ENCODE measurements at places on chromosomes 16 and 17.

DNA sequence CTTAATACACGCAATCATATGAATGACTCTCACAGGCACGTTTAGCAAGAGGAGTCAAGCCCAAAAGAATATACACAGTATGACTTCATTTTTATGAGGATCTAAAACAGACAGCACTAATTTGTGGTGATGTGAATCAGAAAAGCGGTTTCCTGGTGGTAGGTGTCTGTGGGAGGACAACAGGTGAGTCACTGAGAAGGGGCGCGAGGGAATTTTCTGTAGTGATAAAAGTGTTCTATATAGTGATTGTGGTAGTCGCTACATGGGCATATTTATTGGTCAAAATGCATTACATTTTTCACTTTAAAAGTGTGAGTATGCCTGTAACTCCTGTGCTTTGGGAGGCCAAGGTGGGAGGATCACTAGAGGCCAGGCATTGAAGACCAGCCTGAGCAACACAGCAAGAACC, 7.6 kb upstream of the TNRC6A start:
- DNase-seq, result no peak

DNA sequence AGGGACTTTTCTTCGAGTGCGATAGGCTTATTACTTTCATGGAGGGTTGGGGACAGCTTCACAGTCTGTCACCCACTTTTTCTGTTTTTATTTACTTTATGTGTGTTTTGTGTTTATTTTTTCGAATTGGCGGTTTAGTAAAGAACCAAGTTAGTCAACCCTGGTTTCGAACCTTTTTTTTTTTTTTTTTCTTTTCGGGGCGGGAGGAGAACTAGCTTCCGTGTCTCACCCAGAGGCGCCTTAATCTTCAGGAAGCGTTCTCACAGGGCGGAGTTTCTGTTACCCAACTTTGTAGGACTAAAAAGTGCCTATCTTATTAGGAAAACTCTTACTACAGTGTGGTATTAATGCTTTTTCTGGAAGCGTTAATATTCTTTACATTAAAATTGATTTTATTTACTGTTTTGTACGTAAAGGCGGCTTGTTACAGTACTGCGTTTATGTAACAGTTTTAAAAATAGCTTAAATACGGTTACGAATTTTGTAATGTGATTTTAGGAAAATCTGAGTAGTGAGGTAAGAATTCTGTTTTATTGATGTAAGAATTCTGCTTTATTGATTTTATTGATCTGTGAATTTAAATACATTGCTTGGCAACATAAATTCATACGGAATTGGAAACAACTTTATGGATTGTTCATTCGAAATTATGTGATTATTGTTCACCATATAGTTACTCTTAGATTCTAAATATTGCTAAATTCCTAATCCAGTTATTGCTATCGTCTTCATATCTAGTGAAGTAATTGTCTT, 885 bp downstream of the ZNF207 start:
- no peak for DNase-seq

DNA sequence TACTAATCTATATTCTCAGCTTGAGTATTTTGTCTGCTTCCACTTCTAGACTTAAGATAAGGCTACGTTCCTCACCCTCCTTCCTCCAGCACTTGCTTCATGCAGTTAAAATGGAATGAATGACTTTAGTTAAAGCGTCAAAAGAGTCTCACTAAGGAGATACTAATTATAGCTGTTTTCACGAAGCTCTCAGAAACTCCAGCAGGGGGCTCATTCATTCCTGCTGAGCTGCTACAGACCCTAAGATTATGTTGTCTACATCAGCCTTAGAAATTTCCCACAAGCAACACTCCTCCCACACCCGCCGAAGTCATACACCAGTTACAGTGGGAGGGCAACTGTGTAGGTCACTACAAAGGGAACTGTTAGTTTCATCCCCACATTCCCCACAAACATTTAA, 57.0 kb upstream of the KIFC3 start:
- DNase-seq, result peak; percentile 32

- DNase-seq, result peak; percentile 79
Measured at GRCh38 chr16:19898924-19899604, 14.4 kb upstream of the GPRC5B start.

DNA sequence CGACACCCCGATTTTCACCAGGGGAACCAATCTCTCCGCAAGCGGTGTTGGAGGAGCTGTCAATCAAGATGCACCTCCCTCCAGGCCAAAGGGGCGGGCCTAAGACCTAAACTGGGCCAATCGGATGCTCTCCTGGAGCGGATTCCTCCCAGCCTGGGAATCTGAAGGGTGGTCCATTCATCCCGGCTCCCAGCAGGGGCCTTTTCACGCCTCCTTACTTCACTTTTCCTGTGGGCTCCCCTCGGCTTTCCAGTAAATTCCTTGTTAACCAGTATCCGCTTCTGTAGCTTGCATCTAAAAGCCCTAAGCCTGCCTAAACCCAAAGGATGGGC, 17.1 kb downstream of the C16orf74 start:
- peak; percentile 98 for DNase-seq

DNA sequence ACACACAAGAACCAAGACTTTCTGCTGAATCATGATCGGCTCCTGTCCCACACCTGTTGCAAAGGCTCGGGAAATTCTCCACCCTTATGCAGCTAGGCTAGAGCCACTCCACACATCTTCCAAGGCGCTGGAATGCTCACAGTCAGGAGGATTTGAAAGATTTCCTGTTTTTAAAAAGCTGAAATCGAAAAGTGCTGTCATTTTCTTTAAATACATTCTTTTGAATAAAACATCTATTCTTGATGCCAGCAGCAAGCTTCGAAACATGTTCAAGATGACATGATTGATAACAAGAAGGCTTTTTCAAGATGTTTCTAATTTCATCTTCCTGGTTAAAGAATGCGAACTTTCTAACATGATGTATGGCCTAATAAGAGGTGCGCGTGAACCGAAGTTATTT, 219.7 kb upstream of the CDH5 start:
- DNase-seq, result no peak

DNA sequence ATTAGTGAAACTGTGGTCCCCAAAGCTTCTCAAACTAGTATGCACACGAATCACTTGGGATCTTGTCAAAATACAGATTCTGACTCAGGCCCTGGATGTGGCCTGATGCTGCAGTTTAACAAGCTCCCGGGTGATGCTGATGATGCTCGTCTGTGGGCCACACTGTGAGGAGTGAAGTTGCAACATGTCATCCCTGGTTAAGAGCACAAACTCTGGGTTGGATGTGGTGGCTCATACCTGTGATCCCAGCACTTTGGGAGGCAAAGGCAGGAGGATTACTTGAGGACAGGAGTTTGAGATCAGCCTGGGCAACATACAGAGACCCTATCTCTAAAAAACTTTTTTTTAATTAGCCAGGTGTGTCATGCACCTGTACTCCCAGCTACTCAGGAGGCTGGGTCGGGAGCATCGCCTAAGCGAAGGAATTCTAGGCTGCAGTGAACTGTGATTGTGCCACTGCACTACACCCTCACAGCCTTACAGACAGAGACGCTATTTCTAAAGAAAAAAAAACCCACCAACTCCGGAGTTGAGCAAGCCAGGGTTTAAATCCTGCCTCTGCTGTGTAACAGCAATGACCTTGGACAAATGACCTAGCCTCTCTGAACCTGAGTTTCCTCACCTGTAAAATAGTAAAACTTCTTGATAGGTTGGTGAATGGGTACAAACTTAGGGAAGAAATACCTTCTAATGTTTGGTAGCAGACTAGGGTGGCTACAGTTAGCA, 24.4 kb upstream of the ABAT start:
- no peak for DNase-seq

DNA sequence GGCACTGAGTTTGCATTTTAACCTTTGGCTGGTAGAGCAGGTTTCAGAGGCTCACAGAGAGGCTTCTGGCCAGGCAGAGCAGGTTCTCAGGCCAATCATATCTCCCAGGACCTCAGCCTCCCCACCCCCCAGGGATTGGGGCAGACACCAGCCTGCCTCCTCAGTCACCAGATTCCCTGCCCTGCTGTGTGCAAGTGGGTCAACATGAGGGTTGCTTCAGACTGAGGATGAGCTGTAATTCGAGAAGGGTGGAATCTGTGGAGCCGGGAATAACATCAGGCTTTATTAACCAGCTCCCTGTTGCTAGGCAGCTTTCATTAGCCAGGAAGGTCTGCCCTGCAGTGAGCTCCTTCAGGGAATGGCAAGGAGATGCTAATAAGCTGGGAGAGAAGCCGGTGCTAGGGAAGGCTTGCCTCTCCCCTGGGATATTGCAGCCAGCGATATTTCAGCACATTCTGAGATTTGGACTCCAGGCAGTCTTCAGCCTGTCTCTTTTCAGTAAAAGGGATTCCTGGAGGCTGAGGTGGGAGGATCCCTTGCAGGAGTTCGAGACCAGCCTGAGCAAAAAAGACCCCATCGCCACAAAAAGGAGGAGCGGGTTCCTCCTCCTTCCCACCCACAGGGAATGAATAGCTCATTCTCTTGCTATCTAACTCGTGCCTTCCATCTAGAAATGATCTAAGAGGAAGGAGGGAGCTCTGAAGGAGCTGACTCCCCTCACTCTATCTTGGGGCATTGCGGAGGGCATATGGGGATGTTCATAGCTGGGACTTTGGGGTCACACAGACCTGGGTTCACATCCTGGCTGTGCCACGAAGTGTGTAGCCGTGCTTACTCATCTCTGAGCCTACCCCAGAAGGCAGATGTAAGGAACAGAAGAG, 10.7 kb downstream of the SGSM2 start:
- peak; percentile 92 for DNase-seq

DNA sequence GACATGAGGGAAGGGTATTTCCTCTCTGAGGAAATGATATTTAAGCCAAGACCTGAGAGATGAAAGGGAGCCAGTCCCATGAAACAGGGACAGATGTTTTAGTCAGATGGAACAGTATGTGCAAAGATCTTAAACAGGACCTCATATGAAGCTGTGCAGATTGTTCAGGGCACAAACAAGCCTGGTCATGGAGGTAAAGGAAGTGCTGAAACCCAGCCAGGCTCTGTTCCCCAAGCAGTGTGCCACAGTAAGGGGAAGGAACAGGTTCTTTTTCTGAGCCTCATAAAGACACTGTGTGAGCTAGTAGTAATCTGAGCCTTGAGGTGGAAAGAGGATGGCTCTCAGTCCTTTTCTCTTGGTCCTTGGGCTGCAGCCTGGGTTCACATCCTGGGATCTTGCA, 159.9 kb downstream of the ANKFN1 start:
- DNase-seq, result no peak

DNA sequence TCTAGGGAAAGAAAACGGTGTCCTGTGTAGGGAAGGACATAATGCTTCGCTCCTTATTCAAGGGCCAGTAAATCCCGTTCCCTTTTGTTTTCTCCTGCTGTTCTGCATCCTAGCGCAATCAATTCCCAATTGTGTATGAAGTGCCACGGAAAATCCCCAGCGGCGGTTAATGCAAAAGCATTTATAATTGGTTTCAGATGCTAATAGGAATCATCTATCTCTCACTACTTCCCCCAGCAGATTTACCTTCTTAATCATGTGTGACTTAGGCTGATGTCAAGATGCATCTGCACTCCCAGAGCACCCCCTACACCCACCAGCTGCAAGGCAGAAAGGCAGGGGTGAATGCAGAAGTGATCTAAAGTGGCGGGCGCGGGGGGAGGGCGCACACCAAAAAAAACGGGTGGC, 32.7 kb upstream of the SSTR2 start:
- DNase-seq, result no peak

DNA sequence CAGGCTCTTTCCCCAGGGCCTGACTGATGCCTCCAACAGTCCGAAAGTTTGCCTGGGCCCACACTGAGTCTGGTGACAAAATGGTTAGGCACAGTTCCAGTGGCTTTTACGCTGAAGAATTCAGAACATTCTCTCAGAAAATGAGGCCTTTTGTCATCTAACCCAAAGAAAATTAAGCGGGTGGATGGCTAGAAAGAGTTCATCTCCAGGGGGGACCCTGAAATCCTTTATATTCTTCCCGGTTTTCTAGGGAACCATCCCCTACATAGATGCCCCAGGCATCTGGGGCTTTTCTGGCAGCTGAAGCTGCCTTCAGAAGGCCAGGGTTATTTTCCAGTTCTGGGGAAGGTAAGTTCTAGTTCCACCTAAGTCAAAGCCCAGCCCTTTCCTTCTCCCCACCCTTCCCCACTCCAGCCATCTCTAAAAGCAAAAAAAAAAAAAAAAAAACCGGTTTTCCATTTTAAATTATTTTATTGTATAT, 2.2 kb downstream of the RASD1 start:
- DNase-seq, result peak; percentile 42

DNA sequence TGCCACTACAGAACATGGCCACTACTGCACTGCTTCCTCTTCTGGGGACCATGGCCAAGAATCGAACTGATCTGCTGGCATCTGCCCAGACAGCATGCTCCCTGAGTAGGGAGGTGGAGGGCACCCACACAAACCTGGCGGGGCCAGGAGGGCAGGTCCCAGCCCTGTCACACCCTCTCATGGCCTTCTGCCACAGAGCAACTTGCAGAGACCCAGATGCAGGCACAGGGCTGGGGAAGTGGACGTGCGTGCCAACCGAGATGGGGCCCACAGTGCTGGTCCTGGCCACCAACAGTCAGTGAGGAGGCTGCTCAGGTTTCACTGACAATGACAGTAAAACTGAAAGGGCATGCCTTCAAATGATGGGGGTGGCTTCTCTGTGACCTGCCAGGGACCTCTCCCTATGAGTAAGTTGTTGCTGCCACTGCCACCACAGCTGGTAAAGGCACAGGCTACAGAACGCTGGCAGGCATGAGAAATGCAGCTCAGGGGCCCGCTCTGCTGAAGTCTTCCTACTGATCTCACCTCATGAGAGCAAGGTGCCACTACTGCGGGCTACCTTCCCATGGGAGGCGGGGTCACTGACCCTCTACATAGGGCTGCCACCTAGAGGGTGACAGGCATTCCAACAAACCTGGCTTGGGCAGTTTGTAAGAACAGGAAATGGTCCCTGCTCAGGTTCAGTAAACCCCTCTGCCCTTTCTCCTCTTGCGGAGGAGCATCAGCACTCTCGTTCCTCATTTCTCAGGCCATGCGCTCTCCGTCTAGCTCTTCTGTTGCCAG, 15.5 kb downstream of the HIC1 start:
- peak; percentile 82 for DNase-seq

DNA sequence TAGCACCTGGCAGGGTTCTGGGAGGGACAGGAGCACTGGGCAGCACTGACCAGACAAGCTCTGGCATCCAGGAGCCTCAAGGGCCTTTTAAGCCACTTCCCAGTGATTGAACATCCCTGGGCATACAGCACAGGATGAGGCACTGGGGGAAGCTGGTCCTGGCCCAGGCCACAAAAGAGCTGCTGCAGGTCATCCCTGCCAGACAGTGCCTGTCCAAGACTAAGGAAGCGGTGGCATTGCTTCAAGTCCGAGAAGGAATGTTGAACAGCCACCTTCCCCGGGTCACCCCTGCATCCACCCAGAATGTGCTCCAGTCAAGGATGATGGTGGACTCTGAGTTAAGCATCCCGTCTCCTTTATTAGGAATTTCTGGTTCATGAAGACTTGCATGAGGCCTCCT, 1.2 kb upstream of the OSBPL7 start:
- no peak for DNase-seq

Data from H7 (cell line).